ENCODE measurements at places on chromosomes 2 and 18.

DNA sequence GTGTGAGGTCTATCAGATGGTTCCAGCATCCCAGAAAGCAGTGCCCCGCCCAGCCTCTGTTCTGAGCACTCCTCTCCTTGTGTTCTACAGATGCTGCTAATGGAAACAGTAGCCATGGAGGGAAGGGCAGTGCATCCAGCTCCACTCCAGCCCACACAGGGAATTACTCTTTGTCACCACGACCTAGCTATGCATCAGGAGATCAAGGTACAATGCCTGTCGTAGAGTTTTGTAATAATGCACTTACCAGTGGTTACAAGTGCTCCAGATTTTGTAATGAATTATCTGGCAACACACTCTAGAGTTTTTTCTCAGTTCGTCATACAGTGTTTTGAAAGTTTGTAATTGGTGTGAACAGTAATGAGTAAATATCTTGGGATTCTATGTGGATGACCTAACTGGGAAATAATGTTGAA is 161.1 kb downstream of the ESCO1 start:
- DNase-seq: no peak

- no peak for DNase-seq
Measured at GRCh38 chr2:229930656-229931055, 8.4 kb downstream of the FBXO36 start.

DNA sequence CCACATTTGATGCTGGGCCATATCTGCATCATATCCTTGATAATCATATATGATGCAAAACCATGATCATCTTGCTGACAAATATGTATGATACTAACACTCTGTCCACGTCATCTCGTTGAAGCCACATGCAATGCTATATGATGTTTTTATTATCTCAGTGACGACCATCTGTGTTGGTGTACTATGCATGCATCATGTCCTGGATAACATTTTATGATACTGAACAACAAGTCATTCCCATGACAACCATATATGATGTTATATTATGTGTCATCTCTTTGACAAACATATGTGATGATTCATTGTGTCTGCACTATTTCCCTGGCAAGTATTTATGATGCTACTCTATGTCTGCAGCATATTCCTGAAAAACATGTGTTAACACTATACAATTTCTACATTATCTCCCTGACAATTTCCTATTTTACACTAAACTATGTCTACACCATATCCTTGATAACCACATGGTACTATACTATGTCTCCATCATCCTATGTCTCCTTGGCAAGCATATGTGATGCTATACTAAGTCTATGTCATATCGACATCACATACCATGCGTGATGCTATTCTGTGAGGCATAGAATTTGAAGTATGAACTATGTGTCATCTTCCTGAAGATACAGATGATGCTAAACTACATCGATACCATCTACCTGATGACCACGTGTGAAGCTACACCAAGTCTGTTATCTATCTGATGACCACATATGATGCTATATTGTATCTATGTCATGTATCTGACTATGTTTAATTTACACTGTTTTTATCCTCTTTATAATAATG is 37.0 kb downstream of the DAW1 start:
- DNase-seq: no peak

- no peak for DNase-seq
Measured at GRCh38 chr2:36502081-36502480, 95.9 kb downstream of the FEZ2 start.

DNA sequence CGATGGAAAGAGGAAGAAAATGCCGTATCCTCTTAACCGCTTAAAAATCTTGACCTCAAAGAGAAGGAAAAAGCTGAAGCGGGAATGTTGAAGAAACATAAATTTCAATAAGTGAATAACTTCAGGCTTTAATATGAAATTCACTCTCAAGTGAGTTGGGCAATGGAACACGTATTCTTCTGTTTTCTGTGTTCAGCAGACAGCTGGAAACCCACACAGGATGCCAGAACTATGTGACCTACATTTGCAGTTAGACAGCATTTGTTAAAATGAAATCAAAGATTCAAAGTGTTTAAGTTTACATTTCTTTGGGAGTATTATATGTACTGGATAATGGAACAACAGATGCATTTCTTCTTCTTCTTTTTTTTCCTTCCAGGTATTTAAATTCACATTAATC is 80.5 kb upstream of the SPATS2L start:
- no peak for DNase-seq

GRCh38 chr2:2575181-2575577 is 244.1 kb upstream of the MYT1L start:
- DNase-seq: no peak

DNA sequence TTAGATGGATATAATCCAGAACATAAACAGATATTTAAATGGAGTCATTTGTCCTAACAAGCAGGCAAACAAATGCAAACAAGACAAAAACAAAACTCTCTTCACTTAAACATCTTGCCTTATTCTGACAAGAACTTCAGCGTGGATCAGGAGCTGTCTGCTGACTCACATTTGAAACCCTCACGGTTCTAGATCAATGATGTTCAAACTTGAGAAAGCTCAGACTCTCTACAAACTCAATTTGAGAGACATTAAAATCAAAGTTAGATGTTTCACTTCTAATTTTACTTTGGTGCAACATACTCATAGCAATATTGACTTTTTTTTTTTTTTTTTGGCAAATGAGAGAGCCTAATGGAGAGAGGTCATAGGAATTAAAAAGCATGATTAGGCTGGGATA is 362.8 kb upstream of the SLC14A2 start:
- DNase-seq: no peak

GRCh38 chr2:165475277-165476004 is 5.9 kb downstream of the CSRNP3 start:
- no peak for DNase-seq

- peak; percentile 81 for DNase-seq
Measured at GRCh38 chr18:23689031-23689615, at the start of gene LAMA3. Gene LAMA3, plus strand, starts transcription at chr18:23689453. Its CDS starts 231 bp downstream, at chr18:23689684.

DNA sequence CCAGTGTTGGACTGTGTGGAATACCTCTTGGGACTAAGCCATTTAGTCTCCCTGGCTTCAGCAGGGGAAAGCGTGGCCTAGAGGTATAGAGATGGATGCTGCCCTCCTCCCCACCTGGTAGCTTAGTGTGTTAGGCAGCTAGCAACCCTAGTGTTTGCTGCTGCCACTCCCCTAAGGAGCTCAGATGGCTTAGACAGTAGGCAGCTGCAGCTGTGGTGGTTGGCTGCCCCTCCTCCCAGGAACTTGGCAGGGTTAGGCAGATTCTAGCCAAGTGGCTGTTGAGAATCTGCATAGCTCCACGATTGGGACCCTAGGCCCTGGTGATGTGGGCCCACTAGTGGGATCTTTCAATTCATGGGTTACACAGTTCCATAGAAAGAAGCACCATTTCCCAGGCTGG is 550.4 kb upstream of the CHAC2 start:
- DNase-seq: no peak

DNA sequence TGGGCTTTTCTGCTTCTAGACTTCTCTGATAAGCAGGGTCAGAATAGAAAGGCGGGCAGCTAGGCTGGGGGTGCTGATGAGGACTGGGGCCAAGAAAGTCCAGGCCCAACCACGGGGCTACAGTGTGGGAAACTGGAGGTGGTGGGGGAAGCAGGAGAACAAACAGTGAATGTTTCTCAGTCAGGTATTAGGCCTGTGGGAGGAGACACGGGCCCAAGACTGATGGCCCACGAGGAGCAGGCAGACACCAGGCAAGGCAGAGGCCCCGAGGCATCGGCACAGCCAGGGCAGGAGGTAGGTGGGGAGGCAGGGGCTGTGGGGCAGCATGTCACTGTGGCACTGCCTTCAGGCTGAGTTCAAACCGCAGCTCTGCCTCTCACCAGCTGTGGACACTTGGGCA is 40.7 kb downstream of the KCNIP3 start:
- DNase-seq: no peak

- no peak for DNase-seq
Measured at GRCh38 chr2:231752061-231752460, 29.0 kb downstream of the PDE6D start.

- DNase-seq: no peak
Measured at GRCh38 chr2:226661789-226662545, 137.7 kb downstream of the IRS1 start.

- DNase-seq: no peak
Measured at GRCh38 chr2:2926858-2927175, 450.8 kb downstream of the EIPR1 start.

DNA sequence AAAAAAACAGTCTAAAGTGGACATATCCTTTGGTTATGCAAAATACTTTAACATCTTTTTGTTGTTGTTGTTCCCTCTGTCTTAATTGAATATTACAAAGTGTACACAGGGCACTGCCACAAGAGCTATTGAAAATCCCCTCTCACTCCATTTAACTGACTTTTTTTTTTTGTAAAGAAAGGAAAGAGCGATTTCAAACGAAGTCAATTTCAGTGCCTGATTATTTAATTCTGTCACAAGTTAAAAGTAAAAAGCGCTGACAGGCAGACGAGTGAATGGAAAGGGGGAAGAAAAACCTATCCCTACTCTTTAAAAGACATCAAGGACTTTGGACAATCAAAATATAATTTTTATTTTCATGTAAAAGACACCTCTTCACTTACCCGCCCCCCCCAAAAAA is 1.9 kb downstream of the FIGN start:
- no peak for DNase-seq

DNA sequence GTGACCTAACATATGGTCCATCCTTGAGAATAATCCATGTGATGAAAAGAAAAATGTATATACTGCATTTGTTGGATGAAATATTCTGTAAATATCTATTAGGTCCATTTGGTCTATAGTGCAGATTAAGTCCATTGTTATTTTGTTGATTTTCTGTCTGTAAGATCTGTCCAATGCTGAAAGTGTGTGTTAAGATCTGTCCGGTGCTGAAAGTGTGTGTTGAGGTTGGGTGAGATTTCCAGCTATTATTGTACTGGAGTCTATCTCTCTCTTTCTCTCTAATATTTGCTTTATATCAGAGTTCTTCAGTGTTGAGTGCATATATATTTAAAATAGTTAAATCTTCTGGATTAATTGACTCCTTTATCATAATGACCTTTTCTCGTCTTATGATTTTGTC is 828.8 kb upstream of the CRIM1 start:
- DNase-seq: peak; percentile 15

GRCh38 chr2:118805064-118805690 is 42.3 kb downstream of the EN1 start:
- DNase-seq: no peak

- DNase-seq: peak; percentile 95
Measured at GRCh38 chr2:71130152-71130904, at the start of the genes MCEE and MPHOSPH10. Gene MCEE, minus strand, starts transcription at chr2:71130229. Its CDS starts 10 bp downstream, at chr2:71130219. Gene MPHOSPH10, plus strand, starts transcription at chr2:71130634. Its CDS starts 32 bp downstream, at chr2:71130666.

- DNase-seq: no peak
Measured at GRCh38 chr2:230773039-230773773, 60.6 kb downstream of the CAB39 start.

DNA sequence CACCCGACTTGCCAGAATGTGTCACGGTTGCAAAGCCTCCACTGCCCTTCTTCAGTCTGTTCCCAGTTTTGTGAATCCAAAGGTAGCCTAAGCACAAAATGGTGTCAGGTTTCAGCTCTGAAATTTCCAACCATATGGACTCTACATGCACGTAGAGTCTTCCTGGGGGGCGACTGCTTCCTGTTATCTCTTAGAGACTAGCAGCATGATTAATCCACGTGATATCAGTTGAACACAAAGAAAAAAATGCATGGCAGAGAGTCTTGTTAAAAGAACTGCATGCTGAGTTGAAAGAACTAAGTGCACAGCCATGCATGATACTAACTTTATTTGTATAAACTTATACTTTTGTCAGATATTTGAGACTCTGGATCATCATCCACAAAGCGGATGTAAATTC is 404.4 kb downstream of the SOCS6 start:
- DNase-seq: peak; percentile 54

GRCh38 chr2:11566383-11566782 is 32.5 kb downstream of the GREB1 start:
- DNase-seq: no peak

DNA sequence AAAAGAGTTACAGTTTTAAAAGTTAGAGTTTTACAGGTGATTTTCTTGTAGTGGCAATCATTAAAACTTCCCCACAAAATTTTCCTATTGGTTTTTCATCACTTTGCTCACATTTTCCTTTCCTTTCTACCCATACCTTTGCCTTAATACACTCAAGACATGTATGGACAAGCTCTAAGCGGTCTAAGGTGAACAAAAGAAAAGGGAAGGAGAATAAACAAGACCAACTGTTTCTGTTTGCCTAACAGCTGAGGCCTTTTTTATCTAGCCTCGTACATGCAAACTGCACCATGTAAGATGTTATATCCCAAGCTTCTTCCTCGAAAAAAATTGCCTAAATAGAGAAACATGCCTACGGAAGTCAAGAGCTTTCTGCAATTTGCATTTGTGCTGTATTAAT is 33.9 kb upstream of the TBC1D8 start:
- no peak for DNase-seq

- DNase-seq: no peak
Measured at GRCh38 chr2:19886261-19886660, 15.5 kb downstream of the TTC32 start.

Measured in neural progenitor cell (in vitro differentiated cells).